AG20443 (cell line): ENCODE measurements at places on chromosomes 12 and 14.

GRCh38 chr12:58959639-58960300, 39.5 kb upstream of the LRIG3 start:
- DNase-seq, result no peak

- DNase-seq, result no peak
Measured at GRCh38 chr14:40308240-40308639, 876.0 kb upstream of the FBXO33 start.

GRCh38 chr12:124361074-124361970, 66.4 kb downstream of the RFLNA start:
- no peak for DNase-seq

DNA sequence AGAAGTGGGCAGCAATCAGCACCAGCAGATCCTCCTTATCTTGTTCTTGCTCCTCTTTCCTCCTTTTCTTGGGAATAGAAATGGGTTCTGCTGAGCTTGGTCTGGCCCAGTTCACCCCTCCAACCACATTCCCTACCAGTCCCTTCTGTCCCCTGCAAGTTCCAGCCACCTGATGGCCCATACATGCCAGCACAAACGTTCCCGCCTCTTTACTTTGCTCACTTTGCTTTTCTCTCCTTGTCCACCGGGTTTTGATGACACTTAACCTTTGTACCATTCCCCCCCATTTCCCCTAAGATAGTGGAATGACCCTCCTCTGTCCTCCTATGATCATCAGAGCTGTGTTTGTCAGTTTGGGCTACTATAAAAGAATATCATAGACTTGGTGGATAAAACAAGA, 23.4 kb upstream of the EML1 start:
- DNase-seq, result no peak

- peak; percentile 58 for DNase-seq
Measured at GRCh38 chr12:107349008-107349747, 255.8 kb upstream of the CRY1 start.
